ENCODE measurements at places on chromosomes 11 and 22.

GRCh38 chr11:86047275-86047991 lies 21.5 kb downstream of the PICALM start:
- no peak for DNase-seq

- no peak for DNase-seq
Observed at GRCh38 chr22:50311606-50312351, 4.3 kb upstream of the PLXNB2 start.

DNA sequence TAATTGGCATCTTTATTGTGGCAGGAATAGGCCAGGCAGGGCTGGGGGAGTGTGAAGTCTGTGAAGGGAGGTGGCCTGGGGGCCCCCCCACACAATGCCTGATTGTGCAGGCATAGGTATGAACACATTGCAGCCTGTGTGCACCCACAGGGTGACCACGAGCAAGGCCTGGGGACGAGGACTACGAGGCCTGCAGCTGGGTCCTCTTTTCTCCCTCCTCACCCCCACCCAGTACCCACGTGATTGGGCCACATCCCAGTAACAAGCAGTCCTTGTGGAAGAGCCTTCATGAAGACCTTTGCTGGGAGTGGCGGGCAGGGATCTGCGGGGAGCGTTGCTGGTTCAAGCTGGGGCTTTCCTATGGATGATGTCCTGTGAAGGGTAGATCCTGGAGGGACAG lies 29.3 kb downstream of the ZBTB16 start:
- no peak for DNase-seq

DNA sequence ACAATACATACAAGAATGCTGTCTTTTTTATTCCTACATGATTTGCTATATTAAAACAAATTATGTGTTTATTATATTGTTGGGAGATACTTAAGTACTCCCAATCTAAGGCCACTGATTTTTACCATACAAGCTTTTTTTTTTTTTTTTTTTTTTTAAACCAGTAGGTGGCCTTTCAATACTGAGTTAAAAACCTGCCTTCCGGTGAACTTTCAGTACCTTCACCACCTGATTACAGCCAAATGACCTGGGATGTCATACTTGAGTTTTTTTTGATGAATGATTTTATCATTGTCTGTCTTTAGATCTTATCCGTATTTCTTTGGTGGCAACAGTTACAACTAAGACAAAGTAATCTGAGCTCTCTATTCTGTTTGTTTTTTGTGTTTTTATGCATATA lies 94.0 kb upstream of the FOLH1 start:
- DNase-seq = no peak

DNA sequence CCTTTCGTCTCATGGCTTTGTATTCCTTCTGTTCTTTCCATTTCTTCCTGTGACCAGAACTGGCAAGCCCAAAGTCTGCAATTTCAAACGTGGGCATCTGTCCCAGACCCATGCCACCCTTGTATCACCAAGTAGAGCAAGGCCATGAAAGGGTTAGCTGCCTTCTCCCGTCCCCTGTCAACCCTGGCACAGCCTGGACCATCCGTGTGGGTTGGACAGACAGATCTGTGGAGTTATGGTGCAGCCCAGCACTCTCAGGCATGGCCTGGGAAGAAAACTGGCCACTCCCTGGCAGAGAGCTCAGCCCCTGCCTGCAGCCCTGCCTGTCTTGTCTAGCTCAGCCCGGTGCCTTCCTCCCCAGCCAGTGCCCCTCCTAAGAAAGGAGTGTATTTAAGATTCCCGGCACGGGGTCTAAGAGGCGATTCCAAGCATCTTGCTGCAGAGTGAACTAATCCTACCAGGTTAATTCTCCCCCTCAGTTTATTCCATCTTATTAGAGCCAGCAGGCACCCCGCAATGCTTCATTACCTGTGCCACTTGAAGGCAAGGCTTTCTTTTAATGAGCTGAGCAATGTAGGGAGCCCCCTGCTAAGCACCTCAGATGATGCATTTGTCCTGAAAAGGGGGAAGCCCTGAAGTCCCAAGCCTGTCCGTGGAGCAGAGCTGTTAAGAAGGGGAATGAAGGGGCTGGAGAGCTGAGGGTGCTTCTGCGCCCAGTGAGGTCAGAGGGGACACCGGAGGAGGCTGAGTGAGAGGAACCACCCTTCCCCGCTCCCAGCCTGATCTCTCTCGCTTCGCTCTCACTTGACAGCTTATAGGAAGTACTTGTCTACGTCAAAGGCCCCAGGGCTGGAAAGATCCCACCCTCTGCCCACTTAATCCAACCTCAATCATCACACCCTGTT lies 130.6 kb downstream of the SPATA19 start:
- DNase-seq = no peak
